ENCODE measurements at places on chromosomes 16 and 17. TPM values are rescaled to one million over a fixed set of nuclear protein-coding genes. Genes with fewer than 3 reads are reported as not detected.

Gene CAVIN1
- polyA plus RNA-seq, result 2.7 TPM

Gene SP6
- polyA plus RNA-seq, result 3.8 TPM

Gene TEKT5
- polyA plus RNA-seq, result not detected

Gene CLEC19A
- not detected for polyA plus RNA-seq

Gene HBA2
- polyA plus RNA-seq, result not detected

Gene PTGES3L
- 2.0 TPM for polyA plus RNA-seq

Gene PARD6A
- polyA plus RNA-seq, result 3.0 TPM

Gene DLX4
- polyA plus RNA-seq, result not detected

Gene HSD17B2
- 119 TPM for polyA plus RNA-seq

Gene C17orf67
- 41.9 TPM for polyA plus RNA-seq

Gene MYO15A
- polyA plus RNA-seq, result 2.7 TPM

Gene KRTAP9-2
- polyA plus RNA-seq, result not detected

DNA sequence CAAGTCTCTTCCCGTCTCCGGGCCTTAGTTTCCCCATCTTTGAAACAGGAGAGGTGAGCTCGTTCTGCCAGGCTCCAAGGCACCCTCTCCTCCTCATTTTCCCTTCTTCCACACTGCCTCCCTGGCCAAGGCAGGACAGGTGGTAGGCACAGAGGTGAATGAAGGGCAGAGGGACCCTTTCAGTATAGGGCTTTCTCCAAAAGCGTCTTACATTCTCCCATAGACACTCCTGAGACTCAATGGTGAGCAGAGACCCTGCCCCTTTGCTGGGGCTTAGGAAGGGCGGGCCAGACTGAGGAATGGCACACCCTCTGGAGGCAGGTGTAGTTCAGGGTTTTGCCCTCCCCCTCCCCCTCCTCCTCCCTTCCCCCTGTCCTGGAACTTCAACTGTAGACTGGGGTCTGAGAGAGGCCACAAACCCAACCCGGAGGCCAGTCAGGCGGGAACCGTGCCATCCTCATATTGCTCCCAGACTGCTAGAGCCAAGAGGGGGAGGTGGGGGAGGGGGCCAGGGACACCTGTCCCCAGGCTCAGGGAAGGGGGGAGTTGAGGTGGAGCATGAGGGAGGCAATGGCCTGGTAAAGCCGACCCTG, 1.9 kb downstream of the PLEKHH3 start:
- DNase-seq, result no peak

- DNase-seq, result no peak
Observed at GRCh38 chr16:47072158-47072557, 71.6 kb downstream of the NETO2 start.

DNA sequence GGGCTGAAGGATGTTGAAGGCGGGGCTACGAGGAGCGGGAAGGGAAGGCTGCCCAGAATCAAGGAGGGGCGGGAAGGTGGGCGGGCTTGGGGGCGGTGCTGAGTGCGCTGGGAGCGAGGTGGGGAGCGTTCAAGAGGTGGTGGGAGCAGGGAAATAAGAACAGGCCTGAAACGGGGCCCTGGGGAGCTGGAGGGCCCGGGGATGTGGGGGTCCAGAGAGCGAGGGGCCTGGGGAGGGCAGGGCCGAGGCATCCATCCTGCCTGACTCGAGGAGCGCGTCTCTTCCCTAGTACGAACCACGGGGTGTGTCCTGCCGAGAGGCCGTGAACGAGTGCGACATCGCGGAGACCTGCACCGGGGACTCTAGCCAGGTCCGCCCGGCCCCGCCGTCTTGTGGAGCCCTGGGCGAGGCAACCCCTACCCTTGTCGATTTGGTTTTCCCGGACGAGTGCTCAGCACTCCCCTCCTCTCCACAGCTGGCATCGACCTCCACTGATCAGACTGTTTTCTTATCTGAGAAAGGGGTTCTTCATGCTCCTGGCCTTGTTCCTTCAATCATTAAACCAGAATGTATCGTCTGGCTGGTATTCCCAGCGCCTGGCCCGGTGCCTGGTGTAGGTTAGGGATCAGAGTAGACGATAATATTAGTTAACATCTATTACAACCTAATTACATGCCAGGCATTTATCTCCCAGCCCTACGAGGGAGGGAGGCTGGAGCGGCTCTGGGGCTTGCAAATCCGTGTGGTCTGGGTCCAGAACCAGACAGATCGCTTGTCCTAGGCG, 17.2 kb downstream of the ADAM11 start:
- peak; percentile 99 for DNase-seq

GRCh38 chr17:49357516-49357915, 4.5 kb downstream of the ZNF652 start:
- no peak for DNase-seq

GRCh38 chr16:24906199-24906808, 60.5 kb downstream of the SLC5A11 start:
- DNase-seq, result peak; percentile 12

GRCh38 chr17:12421646-12422306, 243.9 kb upstream of the MYOCD start:
- no peak for DNase-seq

DNA sequence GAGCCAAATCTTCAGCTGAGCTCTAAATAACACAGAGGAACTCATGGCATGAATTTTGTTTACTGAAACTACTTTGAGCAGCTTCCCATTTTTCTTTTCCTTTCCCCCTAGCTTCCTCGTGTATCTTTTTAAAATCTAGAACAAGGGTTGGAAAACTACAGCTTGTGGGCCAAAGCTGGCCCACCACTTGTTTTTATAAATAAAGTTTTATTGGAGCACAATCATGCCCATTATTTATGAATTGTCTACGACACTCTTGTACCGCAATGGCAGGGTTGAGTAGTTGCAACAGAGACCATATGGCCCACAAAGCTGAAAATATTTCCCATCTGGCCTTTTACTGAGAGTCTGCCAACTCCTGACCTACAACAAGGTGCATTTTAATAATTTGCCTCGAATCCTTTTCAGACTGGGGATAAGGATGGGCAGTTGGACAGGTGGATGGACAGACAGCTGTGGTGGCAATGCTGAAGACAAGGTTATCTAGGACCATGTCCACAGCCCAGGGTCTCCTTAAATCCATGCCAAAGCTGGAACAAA, 87.7 kb downstream of the RMI2 start:
- no peak for DNase-seq

GRCh38 chr16:71501547-71501946, 12.4 kb upstream of the ZNF19 start:
- DNase-seq, result no peak

Data from small intestine (tissue), 16 donors.